ENCODE measurements at places on chromosomes 3 and 15. TPM values are rescaled to one million over a fixed set of nuclear protein-coding genes. Genes with fewer than 3 reads are reported as not detected.

The ACAN gene
- 4.9 TPM for polyA plus RNA-seq

The GJD2 gene
- polyA plus RNA-seq: not detected

The PLSCR2 gene
- polyA plus RNA-seq: 1.8 TPM

The BNC1 gene
- 0.23 TPM for polyA plus RNA-seq

GRCh38 chr15:89743594-89743993 lies 7.5 kb downstream of the MESP1 start:
- no peak for DNase-seq

GRCh38 chr3:118868051-118868450 lies 166.6 kb downstream of the IGSF11 start:
- no peak for DNase-seq

DNA sequence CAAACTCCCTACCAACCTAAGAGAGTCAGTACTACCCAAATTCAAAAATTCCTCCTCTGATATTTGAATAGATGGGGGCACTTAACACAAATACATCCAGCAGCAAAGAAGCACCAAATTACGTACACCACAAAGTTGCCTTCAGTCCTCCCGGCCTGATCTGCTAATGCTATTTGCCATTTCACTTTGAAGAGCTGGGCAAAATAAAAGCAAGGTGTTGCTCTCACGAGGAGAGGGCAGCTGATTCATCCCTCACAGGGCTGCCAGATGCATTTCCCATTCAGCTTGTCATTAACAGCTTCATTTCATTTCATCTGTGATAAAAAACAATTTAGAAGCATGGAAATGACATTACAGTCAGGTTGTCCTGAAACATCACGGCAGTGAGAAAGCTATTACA lies 283.4 kb upstream of the VEPH1 start:
- no peak for DNase-seq

DNA sequence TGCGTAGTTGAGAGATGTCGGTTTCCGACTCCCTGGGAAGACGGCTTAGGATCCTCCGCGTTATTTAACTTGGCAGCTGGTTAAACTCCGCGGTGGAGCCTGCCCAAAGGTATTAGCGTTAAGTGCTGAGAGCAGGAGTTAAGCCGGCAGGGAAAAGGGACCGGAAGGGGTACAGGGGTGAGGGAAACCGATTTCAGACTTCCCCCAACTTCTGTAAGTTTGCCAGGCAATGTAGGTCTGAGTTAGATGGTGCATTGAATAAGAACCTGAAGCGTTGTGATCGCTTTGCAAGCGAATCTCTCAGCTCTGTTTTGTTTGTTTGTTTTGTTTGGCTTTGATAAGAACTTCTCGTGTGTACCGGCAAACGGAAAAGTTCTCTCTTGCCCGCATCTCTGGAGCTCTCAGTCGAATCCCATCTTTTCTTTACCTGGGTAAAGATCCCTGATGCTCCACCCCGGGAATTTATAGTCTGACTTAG lies 6.0 kb upstream of the FEZF2 start:
- no peak for DNase-seq

DNA sequence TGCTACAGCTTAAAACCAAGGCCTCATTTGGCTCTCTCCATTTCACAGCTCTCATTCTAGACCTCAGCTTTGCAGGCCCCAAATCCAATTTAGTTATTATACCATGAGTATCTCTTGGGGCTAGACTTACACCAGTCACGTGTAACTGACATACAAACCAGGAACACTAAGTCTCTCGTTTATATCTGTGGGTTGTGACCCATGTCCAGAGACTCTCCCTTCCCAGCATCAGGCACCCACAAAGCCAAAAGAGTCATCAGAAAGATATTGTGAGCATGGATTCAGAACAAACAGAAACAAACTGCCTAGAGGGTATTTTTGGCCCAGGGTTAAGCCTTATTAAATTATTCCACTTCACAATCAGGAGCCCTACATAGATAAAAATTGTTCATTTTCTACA lies 5.6 kb upstream of the CCDC13 start:
- DNase-seq: no peak

DNA sequence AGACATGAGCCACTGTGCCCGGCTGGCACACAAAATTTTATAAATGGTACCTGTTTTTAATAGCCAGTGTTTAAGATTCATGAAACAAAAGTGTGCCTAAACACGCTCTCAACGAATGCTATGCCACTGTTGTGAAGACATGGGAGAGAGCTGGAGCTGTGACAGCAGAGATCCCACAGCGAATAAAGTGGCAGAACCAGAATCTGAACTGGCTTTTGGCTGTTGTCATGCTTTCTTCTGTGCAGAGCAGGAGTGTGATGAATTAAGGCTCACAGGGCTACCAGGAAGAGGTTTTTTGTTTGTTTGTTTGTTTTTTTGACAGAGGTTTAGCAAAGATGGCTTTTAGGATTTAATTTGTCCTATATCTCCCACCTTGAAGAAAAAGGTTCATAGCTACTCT lies 14.5 kb downstream of the PTPRG start:
- no peak for DNase-seq

DNA sequence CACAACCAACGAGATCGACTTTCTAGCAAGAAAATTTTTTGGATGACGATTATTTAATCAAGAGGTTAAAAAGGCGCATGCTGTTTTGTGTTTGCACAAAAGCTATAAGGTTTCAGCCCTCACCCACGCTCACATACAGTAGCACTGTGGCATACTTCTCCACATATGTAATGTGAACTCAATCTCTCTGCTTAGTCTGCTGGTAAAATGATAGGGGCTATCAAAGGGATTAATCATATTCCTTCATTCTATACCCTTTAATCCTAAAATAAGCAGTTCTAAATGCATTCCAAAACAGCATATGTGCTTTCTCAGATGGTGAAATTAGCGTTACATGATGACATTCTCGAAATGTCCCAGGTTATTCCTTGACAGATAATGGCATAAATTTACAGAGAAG lies 196.9 kb upstream of the PRICKLE2 start:
- DNase-seq: no peak

All from right renal cortex interstitium (tissue), 3 donors.